ENCODE measurements at places on chromosomes 11 and 22.

DNA sequence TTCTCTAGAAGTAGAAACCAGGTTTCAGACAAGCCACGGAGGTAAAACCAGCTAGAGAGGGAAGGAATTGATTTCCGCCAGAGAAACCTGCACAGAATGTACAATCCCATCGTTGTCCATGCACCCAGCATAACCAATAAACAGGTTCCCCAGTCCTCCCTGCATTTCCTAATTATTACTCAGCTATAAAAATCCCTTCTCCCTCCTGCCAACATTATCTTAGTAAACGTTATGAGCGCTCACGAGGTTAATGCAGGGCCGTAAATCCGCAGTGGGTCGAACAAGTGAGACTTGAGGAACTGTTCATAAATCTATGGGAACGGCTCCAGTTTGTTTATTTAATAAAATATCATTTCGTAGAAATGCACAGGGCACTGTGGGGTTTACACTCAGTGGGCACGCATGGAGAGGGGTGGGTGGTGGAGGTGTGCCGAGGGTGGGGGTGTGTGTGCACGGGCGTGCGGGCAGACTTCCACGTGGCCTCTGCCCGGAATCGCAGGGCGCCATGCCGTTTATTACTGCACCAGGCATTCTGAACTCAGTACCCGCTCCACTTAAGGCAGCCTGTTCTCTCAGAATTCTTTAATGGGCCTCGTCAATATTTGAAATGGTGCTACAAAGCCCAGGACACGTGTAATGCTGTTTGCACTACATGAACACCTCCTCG lies 257.3 kb downstream of the MIAT start:
- DNase-seq = no peak

DNA sequence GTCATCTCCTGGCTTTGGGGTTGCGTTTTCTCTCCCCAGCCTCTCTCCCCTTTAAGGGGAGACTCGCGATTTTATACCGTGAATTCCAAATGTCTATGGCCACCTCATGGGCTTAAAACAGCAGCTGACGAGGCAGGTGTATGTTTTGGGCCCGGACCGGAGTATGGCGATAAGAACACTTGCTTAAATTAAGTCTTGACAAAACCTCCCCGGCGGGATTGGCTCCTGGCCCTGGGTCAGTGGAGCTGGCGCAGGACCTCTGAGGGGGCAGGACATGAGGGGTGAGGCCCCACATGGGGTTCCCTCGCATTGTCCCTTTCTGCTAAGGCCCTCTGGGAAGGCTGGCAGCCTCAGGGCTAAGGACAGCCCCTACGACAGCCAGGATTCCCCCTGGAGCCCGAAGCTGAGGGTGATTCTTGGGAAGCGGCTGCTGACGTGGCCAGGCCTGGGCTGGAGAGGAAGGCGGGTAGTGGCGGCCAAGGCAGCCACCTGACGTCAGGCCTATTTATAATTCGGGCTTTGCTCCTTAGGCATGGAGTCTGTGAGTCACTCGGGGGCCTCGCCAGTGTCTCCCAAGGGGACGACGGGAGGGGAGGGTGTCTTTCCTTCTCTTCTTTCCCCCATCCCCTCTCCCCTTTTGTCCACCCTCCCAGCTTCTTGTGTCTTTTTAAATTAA lies 12.7 kb downstream of the MYO18B start:
- no peak for DNase-seq

- DNase-seq = no peak
These were observed 41.6 kb downstream of the AHNAK start for GRCh38 chr11:62505059-62505439.

DNA sequence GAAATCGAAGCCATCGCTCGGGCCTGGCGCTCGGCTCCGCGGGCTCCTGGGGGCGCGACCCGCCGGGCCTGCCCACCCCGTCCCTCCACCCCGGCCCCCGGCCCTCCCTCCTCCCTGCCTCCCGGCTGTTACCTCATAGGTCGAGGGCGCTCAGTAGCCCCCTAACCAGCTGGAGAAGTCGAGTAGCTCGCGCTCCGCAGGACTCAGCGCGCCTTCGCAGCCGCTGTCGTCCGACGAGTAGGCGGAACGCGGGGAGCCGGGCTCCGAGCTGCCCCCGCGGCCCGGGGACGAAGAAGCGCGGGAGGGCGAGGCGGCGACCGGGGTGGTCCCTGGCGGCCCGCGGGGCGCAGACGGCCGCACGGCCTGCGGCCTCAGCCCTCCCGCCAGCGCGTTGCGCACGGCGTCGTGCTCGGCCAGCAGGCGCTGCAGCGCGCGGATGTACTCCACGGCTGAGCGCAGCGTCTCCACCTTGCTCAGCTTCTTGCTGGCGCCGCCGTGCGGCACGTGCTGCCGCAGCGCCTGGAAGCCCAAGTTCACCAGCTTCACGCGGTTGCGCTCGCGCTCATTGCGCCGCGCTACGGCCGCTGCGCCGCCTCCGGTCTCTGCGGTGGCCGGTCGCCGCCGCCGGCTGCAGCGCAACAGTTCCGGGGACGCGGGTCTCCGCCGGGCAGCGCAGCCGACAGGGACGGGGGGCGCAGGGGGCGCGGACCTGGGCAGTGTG lies 627 bp downstream of the ASCL2 start:
- DNase-seq = no peak

DNA sequence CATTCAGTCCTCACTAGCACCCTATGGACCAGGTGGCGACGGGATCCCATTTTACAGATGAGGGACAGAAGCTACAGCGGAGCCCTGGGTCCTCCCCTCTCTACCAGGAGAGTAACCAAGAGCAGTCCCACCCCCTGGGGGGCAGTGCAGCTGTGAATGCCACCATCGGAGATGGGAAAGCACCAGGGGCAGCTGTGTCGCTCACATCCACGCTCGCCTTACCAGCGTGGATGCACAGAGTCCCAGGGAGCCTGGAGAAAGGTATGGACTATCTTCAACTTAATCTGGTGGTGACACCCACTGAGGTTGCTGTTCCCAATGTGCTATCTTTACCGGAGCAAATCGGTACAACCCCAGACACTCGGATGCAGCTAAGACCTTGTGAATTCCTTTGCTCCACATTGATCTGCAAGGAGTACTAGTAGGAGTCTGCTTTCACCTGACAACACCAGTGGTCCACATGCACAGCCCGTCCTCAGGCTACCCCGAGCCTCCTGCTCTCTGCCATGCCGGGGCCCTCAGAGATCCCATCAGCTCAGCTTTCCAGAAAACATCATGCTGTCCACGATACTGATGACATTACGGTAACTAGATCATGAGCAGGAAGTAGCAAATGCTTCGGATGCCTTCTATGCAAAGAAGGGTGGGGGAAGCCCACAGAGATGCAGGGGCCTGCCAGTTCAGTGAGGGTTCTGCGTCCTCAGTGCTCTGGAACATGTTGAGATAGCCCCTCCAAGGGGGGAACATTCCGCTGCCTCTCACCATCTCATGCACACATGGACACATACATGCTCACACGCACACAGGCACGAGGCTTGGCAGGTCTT lies 126.0 kb downstream of the CTTN start:
- DNase-seq = no peak

DNA sequence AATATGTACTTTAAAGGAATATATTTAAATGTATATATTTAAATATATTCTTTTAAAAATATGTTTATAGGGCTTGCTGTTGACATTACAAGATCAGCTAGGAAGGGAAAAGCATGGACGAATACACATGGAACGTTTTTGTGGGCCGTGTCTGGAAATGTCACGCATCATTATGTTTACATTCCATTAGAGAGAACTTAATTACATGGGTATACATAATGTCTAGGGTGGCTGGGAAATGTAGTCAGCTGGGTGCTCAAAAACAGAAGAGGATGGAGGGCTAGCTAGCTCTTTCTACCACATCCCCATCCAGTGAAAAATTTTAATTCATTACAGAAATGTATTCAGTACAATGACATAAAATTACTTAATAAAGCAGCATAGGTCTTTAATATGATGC lies 371.2 kb downstream of the DYNC2H1 start:
- DNase-seq = no peak

GRCh38 chr22:35725521-35725920 lies 7.8 kb downstream of the APOL5 start:
- no peak for DNase-seq

DNA sequence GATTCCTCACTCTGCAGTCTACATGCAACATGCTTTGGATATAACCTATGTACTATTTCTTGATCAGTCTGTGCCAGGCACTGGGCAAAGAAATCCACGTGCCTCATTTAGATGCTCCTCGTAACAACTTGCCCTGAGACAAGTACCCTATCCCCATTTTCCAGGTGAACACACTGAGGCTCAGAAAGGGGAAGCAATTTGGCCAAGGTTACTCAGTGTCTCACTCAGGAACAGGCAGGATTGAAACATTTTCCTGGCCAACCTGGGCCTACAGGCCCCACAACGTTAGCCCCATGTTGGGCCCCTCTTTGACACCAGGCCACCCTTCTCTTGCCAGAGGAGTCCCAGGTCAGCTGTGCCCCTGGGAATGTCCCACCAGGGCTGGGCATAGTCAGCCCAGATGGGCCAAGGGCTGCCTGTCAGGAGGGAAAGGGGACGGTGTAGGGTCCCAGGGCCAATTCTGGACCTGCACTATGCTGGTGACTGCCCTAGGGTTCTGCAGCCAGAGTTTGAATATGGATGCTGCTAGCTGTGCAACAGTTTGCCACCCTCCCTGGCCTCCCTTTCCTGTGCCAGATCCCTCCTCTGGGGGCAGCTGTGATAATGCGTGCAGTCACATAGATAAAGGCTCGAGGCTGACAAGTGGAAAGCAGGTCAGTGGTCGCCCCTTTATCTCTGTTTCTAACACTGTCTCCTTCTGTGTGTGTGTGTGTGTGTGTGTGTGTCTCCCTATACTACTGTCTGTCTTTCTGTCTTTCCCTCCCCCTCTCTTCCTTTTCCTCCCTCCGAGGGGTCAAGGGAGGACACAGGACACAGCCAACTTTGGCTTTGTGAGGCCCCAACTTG lies 10.4 kb upstream of the EMID1 start:
- no peak for DNase-seq

GRCh38 chr11:91686700-91687099 lies 537.9 kb upstream of the FAT3 start:
- no peak for DNase-seq

- no peak for DNase-seq
These were observed at the start of gene APOBEC3H for GRCh38 chr22:39097098-39098020. Gene APOBEC3H (plus strand): TSS chr22:39097244. CDS start chr22:39100279, 3,035 bp downstream.

DNA sequence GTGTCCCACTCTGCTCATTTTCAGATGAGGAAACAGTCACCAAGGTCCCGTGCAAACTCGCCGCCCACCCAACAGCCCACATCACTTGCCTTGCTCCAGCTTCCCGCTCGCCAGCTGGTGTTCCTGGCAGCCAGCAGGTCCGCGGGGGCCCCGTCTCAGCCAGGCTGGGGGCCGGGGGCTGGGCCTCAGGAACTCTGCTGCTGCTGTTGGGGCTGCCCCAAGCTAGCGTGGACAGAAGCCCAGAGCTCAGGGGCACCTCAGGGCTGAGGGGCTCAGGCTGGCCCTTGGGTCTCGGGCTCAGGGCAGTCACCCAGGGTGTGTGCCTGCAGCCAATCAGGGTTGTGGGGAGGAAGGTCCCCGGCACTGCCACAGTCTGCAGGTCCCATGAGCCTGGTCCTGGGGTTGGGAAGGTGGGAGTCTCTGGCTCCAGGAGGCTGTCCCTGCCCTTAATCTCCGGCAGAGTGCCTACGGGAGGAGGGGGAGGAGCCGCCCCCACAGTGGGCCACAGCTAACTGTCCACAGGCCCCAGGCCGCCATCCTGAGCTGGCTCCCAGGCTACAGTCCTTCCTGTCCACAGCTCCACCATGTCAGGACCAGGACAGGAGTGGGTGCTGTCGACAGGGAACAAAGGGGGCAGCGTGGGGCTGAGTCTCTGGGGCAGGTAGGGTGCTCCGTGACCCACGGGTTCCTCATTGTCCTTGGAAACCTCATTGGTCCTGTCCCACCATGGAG lies 65.2 kb downstream of the ARFGAP3 start:
- DNase-seq = no peak

DNA sequence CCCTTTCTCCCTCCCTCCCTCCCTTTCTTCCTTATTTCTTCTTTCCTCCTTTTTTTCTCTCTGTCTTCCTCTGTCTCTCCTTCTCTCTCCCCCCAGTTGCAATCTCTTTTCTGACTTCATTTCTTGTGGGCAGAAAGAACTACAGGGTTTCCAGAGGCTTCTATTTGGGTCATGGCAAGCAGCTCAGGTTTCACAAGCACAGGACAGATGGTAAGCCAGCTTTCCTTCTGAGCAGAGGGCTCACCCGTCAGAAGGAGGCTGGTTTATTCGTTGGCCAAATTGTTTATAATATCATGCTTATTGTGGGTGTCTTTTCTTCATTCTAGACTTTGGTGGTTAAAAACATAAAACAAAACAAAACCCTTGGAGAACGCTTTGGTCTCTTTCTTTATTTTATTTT lies 58.9 kb upstream of the CLMP start:
- DNase-seq = no peak

GRCh38 chr22:35070451-35071093 lies 4.6 kb downstream of the ISX start:
- no peak for DNase-seq

GRCh38 chr11:67279589-67280340 lies 9.3 kb upstream of the ANKRD13D start:
- DNase-seq = no peak

DNA sequence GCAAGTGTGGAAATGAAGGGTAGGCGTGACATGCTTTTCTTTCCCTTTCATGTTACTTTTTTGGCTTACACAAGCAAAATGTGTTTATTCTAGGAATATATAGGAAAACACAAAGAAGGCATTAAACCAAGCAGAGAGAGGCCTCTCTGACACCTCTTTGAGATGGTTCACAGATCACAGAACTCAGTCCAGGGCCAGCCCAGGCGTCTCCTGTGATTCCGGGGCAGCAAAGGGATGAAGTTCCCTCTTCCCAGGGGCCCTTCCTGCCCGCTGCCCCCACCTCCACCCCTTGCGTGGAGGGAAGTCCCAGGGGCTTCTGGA lies 78.0 kb downstream of the CACNA1I start:
- DNase-seq = no peak

DNA sequence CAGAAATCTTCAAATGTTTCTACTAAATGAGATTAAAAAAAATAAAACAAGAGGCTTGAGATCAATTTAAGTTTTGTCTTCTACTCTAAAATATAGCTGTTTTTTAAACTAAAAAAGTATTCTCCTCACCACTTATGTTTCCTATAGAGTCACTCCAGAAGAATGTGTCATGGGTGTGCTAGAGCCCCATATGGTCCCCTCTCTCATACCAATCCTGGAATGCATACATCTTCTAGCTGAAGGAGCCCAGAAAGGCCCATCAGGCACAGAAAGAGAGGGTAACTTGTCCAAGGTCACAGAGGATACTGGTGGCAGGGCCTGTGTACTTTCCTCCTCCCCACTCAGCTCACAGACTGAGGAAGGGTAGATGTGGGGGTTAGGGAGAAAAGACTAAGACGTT lies 34.4 kb downstream of the RELT start:
- DNase-seq = no peak

DNA sequence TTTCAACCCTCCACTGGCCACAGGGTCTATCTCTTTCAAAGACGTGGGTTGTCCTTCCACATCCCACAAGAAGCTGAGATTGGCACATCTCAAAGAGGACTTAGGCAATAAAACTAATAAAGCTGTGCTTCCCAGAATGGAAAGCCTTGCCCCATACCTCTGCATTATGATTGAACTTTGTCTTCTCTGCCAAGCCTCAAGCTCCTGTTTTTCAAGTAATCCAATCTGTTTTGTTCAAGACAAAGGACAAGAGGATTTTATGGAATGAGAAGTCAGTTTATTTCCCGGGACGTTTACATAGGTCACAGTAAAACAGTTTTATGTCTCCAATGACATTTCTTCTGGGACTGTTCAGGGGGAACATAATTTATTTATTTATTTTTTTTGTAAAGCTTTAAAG lies 108.4 kb downstream of the GALNT18 start:
- DNase-seq = no peak

- no peak for DNase-seq
These were observed 10.4 kb upstream of the SAMM50 start for GRCh38 chr22:43944670-43945430.
